ENCODE measurements at places on chromosomes 1 and 21.

GRCh38 chr1:226945106-226945857, 5.2 kb downstream of the COQ8A start:
- no peak for DNase-seq

DNA sequence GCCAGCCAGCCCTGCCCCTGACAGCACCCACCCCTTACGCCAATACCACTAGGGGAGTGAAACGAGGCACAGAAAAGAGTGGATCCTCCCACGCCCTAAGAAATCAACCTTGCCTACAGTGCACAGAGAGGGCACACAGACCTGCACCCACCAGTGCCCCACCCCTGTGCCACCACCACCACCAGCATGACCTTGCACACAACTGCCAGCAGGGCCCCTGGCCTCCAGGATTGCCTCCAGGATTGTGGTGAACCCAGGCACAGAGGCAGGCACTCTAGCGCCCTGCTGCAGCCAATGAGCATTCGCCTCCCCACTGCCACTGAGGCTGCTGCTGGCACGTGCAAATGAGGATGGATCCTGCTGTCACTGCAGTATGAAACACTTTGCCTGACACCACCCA, 23.5 kb upstream of the SGIP1 start:
- no peak for DNase-seq

GRCh38 chr1:22241250-22241649, 98.4 kb upstream of the WNT4 start:
- no peak for DNase-seq

GRCh38 chr1:3702990-3703728, 49.1 kb upstream of the CCDC27 start:
- no peak for DNase-seq

DNA sequence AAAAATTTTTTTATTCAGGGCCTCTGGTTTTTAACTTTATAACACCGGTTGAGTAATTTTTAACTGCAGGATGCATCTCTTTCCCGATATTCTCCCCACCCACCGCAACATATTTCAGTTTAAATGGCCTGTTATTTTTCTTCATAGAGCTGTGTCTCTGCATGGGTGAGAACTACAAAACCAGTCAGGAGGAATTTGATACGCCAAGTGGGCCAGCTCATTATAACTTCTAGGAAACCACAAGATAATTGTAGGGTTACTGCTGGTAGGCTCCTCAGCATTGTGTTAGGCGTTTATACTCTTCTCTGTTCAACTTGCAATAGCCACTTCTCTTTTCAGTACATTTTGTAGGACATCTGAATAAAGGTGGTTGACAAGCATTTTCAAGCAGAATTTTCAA, 169.7 kb downstream of the PBX1 start:
- peak; percentile 45 for DNase-seq

- no peak for DNase-seq
These were observed 122.2 kb downstream of the ZBTB18 start for GRCh38 chr1:244173240-244173639.

Data from NCI-H1105 (cell line).